Heart left ventricle (tissue), 16 donors: ENCODE measurements at places on chromosomes 12 and 14. TPM values are rescaled to one million over a fixed set of nuclear protein-coding genes. Genes with fewer than 3 reads are reported as not detected.

The CCDC184 gene
- 0.76 TPM for polyA plus RNA-seq

DNA sequence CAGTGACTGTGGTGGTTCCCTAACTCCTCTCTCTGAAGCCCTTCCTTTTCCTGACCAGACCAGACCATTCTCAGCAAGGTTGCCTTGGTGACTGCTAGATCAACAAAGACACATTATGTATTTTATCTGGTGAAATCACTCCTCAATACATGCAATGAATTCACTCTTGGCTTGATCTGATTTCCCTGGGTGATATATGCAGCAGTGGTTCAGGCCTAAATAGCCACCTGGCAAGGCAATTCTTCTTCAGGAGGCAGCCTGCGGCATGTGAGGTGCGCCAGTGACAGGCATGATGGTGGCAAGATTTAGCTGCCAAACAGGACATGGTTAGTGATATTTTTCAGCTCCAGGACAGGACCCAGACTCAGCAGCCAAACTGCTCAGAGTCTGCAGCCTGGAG is 350.3 kb upstream of the CCDC196 start:
- DNase-seq: no peak

The IRF2BPL gene
- 24.4 TPM for polyA plus RNA-seq

GRCh38 chr12:13981990-13982389 is 588 bp upstream of the GRIN2B start:
- DNase-seq: no peak

GRCh38 chr12:44307506-44308168 is 471.8 kb downstream of the TMEM117 start:
- no peak for DNase-seq

GRCh38 chr12:89339526-89339925 is 12.8 kb downstream of the DUSP6 start:
- DNase-seq: no peak

The PLBD1 gene
- polyA plus RNA-seq: 6.0 TPM

The CISTR gene
- 0.24 TPM for polyA plus RNA-seq

The RIPK3 gene
- polyA plus RNA-seq: 4.4 TPM

The VRTN gene
- not detected for polyA plus RNA-seq

The PCED1B gene
- polyA plus RNA-seq: 0.72 TPM

DNA sequence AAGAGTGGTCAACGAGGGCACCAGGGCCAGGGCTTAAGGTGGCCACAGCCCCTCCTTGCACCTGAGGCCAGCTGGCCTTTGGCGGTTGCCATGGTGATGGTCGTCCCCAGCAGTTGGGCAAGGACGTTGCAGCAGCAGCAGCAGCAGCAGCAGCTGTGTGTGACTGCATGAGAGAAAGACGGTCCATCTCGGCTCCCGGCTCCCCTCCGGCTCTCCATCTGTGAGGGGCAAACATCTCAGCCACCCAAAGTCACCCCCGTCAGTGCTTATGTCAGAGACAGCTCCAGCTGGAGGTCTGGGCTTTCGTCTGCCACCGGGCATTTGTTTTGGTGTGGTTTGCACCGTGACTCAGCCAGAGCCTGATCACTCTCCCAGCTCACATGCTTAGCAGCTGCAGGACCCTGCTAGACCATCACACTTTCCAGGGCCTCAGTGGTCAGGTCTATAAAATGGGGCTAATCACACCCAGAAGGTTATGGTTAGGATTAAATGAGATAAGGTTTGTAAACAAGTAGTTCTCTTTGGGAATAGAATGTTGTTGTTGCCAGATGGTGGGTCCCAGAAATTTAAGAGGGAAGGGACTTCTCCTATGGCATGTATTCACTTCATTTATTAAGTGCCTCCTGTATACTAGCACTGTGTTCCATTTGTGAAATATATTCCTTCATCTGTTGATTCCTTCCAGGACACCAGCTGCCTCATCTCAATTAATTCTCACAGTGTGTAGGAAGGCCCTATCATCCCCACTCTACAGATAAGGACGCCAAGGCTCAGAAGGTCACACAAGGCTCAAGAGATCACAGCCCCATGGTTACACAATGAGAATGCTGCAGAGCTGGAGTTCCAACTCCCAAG is 212.6 kb upstream of the LHX5 start:
- DNase-seq: no peak

GRCh38 chr12:86290615-86291014 is 34.4 kb upstream of the MGAT4C start:
- DNase-seq: no peak

- no peak for DNase-seq
These were observed 85.0 kb downstream of the SYNE3 start for GRCh38 chr14:95431199-95432143.

The MSI1 gene
- polyA plus RNA-seq: 2.1 TPM

The RBM19 gene
- polyA plus RNA-seq: 16.1 TPM

DNA sequence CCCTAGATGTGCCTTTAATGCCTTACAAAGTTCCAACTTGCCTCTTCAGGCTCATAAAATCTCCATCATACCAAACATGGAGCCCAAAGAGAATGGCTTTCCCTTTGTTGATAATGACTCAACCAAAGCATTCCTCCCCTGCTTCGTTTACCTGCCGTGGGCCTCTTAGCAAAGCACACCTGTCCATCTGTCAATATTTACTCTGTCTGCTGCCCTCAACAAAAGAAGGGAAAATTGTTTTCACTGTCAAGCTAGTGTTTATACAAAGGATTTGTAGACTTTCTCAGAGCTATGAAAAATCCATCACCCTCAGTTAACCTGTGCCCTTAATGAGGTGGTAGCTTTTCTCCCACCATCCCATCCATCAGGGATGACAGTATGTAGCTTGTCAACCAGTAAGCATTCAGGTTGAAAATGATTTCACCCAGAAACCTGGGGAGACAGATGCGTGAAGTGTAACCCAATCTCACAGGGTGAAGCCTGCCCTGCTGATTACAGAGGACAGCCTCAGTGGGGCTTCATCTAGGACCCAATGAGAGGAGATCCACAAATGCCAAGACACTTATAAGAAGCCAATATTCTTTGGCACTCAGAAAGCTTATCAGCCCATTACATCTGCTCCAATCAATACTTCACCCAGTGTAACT is 278.1 kb downstream of the NUAK1 start:
- no peak for DNase-seq

DNA sequence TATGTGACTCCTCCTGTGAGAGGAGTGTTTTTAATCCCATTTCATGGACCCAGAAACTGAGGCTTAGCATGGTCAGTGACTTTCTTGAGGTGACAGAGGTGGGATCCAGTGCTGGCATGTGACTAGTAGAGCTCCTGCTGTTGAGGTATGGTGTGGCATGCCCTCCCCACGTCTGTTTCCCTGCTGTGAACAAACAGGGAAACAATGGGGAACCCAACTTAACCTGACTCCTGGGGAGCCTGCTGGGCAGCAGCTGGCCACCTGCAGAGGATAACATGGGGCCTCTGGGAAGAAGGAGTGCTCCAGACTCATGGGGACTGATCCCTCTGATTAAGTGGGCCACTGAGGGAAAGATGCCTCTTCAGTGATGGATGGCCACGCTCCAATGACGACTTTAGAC is 114.0 kb downstream of the BEGAIN start:
- no peak for DNase-seq
